ENCODE measurements at places on chromosomes 11 and 22. TPM values are rescaled to one million over a fixed set of nuclear protein-coding genes. Genes with fewer than 3 reads are reported as not detected.

The H19 gene
- total RNA-seq, result not detected

The APOL5 gene
- not detected for total RNA-seq

- no peak for DNase-seq
Measured at GRCh38 chr11:45852712-45853101, 5.4 kb downstream of the CRY2 start.

DNA sequence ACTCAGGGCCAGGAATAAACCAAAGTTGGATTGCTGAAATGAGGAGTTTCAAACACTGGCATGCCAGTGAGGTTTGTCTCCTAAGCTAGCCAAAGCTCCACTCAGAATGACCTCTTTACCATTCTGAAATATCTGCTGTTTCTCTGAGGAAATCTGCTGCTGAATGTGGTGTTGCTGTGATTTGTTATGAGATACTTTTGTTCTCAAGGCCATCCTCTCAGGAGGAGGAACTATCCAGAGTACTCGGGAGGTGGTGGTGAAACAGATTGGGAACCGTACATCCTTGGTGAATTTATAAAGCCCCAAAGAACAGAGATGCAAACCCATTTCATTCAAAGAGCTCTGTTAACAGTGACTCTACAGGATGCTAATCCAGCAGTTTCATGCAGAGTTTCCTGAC, 50.5 kb downstream of the BDNF start:
- DNase-seq, result no peak

DNA sequence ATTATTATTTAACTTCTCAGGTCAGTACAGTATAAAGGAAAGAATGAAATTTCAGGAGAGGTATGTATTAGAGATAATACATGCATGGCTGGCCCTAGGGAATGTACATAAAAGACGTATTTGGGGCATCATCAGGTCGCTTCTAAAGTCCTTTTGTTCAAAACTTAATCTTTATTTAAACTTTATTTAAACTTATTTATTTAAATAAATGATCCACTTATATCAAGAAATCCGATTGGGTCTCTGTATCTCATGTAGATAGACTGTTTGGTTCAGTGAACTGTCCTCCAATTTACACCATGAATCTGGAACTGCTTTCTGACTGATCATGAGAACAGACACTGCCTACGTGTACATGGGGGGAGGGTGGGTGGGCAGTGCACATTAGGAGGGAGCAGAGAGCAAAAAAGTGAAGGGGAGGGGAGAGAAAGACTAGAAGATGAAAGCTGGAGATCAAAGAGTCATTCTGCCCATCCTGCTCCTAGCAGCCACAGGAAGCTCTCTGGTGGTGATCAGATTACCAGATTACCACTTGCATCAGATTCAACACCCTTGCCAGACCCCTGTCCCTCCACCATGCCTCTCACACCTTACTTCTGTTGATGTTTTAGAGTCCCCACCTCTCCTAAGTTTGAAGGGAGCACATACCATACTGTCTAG, 92.1 kb upstream of the MTMR2 start:
- no peak for DNase-seq

Measured in activated T-helper 1 cell treated with anti-CD3 and anti-CD28 coated beads, Interleukin-12 subunit alpha, Interleukin-12 subunit beta, Interleukin-2, Interleukin-4 antibody, amounts not matched to agents 30 ng/mL and 10 ng/mL and 1 ng/mL, durations not matched to agents 14 hours and 24 hours and 36 hours (primary cell).